ENCODE measurements at places on chromosomes 4 and X. TPM values are rescaled to one million over a fixed set of nuclear protein-coding genes. Genes with fewer than 3 reads are reported as not detected.

The BRS3 gene
- total RNA-seq, result not detected

The IRAK1 gene
- total RNA-seq, result 22.9 TPM

The PRRG1 gene
- 17.5 TPM for total RNA-seq

The XAGE1A gene
- total RNA-seq, result not detected

The MAGEA2B gene
- not detected for total RNA-seq

The GAGE2A gene
- not detected for total RNA-seq

The CYLC1 gene
- not detected for total RNA-seq

The KLHL4 gene
- total RNA-seq, result 9.2 TPM

The CXCL11 gene
- total RNA-seq, result not detected

The RXFP1 gene
- 0.71 TPM for total RNA-seq

The MCF2 gene
- total RNA-seq, result 5.6 TPM

The CDX4 gene
- not detected for total RNA-seq

The MAGEE1 gene
- total RNA-seq, result 9.6 TPM

The STK32B gene
- 11.7 TPM for total RNA-seq

The PDCL2 gene
- not detected for total RNA-seq

The AGA gene
- 26.9 TPM for total RNA-seq

The ASMTL gene
- total RNA-seq, result 22.1 TPM

The P2RY8 gene
- total RNA-seq, result 1.4 TPM

The FABP2 gene
- total RNA-seq, result not detected

The EGFL6 gene
- total RNA-seq, result 75.3 TPM

The GAGE12E gene
- not detected for total RNA-seq

The MUC7 gene
- 0.44 TPM for total RNA-seq

The PGK1 gene
- total RNA-seq, result 216 TPM

The ARHGEF9 gene
- total RNA-seq, result 72.8 TPM

The NPY1R gene
- total RNA-seq, result 12.4 TPM

The PCDH18 gene
- 143 TPM for total RNA-seq

The C4orf36 gene
- 3.7 TPM for total RNA-seq

The OPRPN gene
- 9.1 TPM for total RNA-seq

The RASL11B gene
- total RNA-seq, result 11.5 TPM

The ARHGAP36 gene
- 2.4 TPM for total RNA-seq
